Stimulated activated CD8-positive, alpha-beta memory T cell treated with anti-CD3 and anti-CD28 coated beads, Interleukin-4, amount 100 ng/mL, for 24 hours (primary cell): ENCODE measurements at places on chromosomes 16 and 17.

DNA sequence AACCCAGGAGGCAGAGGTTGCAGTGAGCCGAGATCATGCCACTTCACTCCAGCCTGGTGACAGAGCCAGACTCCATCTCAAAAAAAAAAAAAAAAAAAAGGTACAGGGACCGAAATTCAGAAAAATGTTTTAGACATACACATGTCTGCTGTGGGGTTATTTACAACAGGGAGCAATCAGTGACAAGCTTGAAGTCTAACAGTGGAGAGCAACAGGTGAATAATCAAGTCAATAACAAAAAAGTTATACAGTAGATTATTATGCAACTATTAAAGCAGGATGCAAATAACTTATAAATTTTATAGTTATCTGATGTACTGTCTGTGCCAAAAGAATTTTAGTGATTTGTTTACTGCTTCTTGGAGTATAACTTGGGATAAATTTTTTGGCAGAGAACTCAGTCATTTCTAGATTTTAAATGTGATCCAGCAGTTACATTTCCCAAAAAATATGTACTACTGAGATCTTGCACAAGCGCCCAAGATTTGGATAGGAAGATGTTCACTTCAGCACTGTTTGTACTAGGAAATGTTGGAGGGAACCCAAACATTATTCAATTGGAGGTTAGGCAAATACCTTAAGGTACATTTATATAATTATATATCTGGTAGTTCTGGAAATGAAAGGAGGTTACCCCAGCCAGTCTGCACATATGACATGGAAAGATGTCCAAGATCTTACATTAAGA lies 34.1 kb downstream of the EEF2K start:
- no peak for DNase-seq

DNA sequence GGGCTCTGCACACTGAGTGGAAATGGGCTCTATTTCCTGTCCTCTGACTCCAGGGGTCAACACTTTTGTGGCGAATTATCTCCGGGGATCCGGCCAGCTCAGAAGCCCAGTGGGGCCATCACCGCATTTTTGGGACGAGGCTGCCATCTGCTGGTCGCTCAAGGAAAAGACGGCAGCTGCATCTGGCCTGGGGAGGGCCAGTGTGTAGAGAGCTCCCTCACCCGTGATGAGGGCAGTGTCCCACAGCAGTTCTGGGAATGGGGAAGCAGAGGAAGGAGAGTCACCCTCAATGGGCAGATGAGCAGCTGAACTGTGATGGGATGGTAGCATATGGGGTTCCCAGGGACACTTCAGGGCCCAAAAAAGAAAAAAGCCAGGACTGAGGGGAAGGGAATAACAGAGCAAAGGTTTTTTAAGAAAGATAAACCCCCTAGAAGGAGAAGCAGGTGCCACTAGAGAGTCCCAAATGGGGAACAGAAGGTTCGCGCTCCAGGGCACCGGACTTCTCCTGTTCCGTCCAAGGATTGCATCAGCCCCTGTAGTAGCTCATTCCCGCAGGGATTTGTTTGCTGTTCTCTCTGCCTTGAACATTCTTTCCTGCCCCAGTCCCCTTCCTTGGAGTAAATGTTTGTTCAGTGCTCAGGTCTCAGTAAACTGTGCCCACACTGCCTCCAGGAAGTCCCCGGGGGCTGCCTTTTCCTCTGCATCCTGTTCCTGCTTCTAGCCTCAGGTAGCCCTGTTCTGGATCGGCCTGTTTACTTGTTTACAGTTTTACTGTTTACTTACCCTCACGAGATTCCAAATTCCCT lies 9.3 kb upstream of the ABCC12 start:
- DNase-seq: peak; percentile 46

GRCh38 chr16:24540602-24541210 lies 1.3 kb downstream of the RBBP6 start:
- no peak for DNase-seq

GRCh38 chr17:65170839-65171238 lies 33.7 kb downstream of the RGS9 start:
- DNase-seq: no peak

- no peak for DNase-seq
Measured at GRCh38 chr17:70478902-70479301, 309.6 kb downstream of the KCNJ2 start.

GRCh38 chr16:59907611-59908010 lies 1173.5 kb upstream of the GOT2 start:
- no peak for DNase-seq

- DNase-seq: no peak
Measured at GRCh38 chr17:40004712-40005111, 10.5 kb upstream of the CSF3 start.
